Stimulated activated CD4-positive, alpha-beta T cell treated with anti-CD3 and anti-CD28 coated beads, Interleukin-1b, Interleukin-23, amount 100 ng/mL, for 1 hour (primary cell): ENCODE measurements at places on chromosomes 7 and 10.

DNA sequence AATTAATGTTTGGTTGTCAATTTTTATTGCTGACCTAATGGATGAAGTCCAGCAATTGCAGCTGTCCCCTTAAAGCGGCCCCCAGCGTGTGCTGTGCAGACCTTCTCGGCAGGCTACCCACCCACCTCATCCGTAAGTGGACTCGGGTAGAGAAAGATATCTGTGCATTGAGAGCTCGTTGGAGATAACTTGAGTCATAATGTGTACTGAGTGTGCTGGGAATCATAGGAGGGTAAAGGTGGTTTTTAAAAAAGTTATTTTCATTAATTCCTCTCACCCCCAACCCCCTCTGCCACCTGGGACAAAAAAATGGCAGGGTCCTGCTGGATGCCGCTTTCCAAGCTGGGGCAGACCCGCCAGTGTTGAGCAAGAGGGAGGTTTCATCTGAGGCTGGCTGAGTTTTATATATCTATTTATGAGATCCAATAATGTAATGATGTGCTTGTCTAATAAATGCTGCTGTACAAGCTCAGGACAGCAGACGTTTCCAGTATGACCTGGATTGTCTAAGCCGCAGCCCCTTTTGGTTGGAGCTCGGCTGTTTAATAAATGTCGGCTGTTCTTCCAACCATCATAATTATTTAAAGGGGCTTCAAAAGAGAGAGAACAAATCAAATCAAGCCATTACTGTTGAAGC is 119.1 kb downstream of the NKX6-2 start:
- DNase-seq = no peak

GRCh38 chr10:72612203-72612826 is 13.6 kb downstream of the MICU1 start:
- DNase-seq = no peak

DNA sequence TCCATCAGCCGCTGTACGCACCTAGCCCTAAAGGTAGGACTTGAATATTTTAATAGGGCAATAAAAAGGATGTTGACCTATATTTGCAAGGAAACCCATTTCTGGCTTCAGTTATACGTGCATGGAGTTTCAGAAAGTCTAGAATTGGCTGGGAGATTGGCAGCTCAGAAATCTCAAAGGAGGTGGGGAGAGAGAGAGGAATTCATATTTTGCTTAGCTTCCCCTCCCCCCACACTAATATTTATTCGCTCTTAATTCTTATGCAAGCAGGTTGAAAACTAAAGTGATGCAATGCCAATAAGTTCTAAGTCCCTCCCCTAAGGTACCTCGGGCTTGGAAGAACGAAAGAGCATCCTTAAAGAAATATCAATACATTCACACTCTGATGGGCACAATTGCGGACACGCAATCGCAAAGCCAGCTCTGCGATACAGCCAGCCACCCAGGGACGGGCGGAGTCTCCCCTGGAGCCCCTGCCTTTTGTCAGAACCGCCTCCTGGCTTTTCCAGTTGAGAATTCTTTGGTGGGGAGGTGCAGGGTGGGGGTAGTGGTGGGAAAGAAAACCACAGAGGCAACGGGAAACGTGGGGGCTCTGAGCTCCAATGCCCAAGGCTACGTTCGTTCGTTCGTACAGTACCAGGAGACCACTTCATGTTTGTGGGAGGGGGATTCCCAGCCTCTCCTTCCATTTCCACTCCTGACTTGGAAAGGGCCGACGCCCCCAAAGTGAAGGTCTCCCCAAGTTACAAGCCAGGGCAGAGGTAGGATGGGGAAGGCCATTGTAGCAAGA is 1.3 kb downstream of the SHH start:
- DNase-seq = no peak

DNA sequence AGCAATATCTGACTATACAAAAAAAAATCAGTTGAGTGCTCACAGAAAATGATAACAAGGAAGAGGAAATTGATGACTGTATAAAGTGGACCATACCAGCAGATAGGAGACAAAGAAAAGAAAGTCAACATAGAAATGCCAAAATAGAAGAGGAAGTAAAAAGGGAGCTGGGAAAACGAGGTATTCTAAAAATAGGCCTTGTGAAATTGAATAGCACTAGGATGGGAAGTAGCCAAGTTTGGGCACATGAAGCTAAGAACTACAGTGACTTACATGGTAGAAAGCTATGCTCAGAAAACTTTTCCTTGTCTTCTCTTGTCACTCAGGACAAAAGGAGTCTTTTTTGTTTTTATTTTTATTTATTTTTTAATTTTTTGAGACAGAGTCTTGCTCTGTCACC is 76.2 kb upstream of the APBB1IP start:
- no peak for DNase-seq

DNA sequence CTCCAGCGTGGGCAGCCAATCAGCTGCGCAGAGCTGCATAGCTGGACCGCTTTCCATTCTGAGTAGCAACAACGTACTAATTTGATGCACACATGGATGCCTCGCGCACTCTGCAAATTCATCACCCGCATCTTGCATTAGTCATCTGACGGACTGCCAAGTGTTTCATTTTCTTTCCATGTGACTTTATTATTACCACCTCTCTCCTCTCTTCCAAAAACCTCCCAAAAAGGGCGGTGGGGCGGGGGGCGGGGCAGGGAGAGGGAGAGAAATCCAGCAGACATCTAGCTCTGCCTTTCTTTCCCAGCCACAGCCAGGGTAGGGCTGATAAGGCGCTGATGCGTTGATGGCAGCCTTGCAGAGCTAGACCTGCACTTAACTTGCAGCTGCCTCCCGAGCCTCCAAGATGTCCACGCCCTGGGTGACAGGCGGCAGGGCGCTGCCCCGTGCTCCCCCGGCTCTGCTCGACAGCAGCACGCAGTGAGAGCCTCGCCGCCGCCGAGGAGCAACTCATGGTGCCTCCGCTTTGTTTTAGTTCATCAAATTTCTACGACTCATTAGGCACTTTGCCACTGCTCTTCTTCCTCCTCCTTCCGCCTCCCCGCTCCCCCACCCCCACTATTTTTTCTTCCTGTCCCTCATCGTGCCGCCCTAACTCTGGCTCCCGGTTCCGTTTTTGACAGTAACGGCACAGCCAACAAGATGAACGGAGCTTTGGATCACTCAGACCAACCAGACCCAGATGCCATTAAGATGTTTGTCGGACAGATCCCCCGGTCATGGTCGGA is 147.3 kb downstream of the CELF2 start:
- no peak for DNase-seq

DNA sequence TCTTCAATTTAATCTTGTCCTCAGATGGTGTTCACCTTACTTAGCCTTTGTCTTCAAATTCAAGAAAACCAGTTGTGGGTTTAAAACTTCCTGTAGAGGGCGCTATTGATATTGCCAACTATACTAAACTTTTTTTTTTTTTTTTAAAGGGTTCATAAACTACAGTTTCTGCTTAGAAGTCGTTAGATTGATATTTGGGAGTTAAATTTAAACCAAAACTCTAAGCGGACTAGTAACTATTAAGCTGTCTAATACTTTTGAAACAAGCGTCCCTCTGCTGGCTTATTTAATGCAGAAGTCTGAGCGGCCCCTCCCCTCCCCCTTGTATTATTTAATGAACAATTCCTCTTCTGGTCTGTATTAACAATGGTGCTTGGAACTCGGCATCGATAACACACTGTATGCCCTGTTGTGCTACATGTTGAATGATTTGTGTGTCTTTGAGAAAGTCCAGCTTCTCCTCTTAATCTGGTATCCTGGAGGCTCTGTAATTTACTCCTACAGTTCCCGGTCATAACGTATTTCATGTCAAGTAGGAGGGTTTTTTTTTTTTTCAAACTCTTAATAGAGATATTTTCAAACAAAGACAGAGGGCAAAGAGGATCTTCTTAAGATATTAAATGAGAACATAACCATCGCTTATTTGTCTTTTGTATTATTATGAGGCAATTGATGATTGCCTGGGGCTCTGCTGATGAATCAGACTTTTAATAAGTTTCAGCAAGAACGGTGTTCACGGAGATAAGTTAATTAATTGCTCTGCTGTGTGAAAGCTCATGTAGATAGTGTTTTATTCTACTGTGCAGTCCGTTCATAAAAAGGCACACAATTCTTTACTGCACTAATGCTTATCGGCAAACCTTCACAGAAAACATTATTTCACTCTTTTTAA is 22.6 kb upstream of the CREB5 start:
- DNase-seq = no peak

GRCh38 chr7:2851497-2851896 is 7.4 kb upstream of the GNA12 start:
- no peak for DNase-seq

DNA sequence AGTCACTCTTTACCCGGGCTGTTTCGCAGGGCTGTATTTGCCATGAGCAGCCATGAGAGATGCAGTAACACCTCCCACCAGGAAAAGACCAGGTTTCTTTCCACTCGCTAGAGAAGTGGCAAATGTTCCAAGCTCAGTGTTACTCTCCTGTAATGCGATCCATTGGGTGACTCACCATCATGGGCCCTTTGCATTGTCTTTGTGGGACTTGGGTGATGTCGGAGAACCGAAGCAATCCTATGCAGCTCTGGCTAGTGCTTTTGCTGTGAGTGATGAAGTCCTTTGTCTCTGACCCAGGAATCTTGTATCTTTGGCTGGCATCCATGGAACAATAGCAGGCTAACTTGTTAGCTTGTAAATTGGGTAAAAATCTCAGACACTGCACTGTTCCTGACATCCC is 40.0 kb downstream of the GHRHR start:
- DNase-seq = no peak

- DNase-seq = no peak
Measured at GRCh38 chr10:132710036-132710686, 75.8 kb downstream of the NKX6-2 start.

- DNase-seq = no peak
Measured at GRCh38 chr7:106600569-106601373, 60.2 kb downstream of the CCDC71L start.

- DNase-seq = no peak
Measured at GRCh38 chr10:77091597-77092165, 545.9 kb downstream of the KCNMA1 start.

- DNase-seq = no peak
Measured at GRCh38 chr7:95298091-95298490, 26.2 kb downstream of the PON1 start.

DNA sequence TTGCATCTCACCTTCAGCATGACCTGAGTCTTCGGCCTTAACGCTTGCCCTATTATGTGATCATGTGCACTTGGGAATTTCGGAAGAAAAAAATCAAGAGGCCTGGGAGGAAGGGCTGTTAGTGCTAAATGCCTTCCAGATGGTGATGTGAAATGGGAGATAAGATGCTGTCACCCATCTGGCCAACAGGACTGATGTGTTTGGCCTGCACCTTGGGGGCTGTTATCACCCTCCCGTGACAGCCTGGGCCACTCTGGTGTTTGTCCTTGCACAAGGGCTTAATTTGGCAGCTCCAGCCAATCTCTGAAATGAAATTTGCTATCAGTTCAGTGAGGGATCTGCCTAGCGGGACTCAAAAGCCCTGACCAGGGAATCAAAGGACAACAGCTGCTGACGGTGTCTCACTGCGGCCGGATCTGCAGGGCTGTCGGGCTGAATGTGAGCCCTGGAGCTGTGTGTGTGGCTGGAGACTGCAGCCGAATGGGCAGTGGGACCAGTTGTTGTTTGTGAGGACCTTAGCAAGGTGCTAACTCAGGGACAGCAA is 131.4 kb upstream of the BTBD16 start:
- no peak for DNase-seq

DNA sequence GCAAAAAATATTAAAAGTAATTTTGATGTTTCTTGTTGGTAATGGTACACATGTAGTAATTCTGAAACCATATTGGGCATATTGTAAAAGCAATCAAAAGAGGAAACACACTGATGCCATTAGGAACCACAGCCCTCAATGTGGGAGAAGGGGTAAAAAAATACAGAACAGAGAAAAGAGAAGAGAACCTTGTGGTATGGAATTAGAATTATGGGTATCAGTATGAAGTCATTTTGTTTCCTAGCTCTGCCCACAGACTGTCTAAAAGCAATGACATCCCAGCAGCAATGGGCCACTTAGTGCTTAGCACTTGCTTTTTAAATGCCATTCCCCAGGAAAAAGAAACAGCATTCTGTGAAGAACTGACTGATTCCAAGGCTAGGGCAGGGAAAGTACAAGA is 61.5 kb downstream of the CPVL start:
- DNase-seq = no peak

- no peak for DNase-seq
Measured at GRCh38 chr7:119561751-119562150, 711.2 kb upstream of the KCND2 start.

- DNase-seq = no peak
Measured at GRCh38 chr7:77631820-77632219, 64.4 kb upstream of the RSBN1L start.
